ENCODE measurements at places on chromosomes 13 and 19.

DNA sequence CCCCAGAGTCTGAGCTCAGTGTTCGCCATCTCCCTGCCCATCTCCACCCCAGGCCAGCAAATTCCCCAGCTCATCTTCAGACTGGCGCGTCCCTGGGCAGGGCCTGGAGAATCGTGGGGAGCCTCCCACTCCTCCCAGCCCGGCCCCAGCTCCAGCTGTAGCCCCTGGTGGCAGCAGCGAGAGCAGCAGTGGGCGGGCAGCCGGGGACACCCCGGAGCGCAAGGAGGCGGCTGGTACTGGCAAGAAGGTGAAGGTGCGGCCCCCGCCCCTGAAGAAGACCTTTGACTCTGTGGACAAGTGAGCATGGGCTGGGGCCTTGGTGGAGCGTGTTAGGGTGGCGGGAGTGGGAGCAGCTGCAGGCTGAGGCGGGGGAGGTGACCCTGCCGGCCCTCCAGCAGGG lies 8.4 kb upstream of the PRR19 start:
- no peak for DNase-seq

DNA sequence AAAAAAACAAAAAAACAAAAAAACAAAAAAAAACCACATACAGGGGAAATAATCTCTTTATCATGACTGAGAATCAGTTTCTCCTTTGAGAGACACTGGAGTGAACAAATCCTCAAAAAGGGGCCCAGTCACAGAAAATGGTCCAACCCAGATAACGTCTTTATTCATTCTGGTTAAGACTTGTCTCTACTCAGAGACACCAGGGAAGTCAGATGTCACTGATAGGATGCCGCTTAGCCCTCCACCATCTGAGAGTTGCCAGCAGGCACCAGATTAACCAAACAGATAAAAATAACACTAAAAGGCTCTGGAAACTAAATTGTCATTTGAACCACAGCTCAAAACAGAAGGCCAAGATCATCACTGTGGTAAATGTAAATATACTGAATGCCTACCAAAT lies 1163.4 kb upstream of the ATXN8OS start:
- no peak for DNase-seq

DNA sequence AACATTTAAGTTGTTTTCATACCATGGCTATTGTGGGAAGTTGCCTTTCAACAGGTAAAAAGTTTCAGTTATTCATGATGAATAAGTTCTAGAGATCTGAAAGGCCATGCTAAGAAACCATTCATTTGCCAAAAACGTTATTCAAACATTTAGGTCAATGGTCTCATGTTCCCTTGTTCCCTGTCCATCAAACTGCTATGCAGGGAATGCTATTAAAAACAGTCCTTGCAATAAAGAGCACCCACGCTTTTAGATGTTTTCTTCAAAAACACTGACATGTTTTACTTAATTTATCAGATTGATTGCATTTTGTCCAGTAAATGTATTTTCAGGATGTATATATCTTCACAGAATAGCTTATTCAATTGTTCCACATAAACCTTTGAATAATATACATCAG lies 573.2 kb upstream of the PCDH20 start:
- no peak for DNase-seq

DNA sequence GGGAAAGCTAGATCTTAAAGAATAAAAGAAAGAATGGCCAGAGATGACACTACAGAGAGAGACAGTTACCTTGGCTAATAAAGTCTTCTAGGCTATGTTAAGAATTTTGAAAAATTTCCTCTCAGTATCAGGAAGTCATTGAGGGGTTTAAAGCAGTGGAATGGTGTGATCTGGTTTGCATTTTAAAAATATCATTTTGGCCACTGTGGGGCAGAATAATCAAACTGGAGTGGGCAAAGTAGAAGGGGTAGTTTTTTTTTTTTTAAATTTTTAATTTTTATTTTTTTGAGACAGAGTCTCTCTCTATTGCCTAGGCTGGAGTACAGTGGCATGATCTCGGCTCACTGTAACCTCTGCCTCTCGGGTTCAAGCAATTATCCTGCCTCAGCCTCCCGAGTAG lies 4.4 kb upstream of the CNMD start:
- DNase-seq = no peak

DNA sequence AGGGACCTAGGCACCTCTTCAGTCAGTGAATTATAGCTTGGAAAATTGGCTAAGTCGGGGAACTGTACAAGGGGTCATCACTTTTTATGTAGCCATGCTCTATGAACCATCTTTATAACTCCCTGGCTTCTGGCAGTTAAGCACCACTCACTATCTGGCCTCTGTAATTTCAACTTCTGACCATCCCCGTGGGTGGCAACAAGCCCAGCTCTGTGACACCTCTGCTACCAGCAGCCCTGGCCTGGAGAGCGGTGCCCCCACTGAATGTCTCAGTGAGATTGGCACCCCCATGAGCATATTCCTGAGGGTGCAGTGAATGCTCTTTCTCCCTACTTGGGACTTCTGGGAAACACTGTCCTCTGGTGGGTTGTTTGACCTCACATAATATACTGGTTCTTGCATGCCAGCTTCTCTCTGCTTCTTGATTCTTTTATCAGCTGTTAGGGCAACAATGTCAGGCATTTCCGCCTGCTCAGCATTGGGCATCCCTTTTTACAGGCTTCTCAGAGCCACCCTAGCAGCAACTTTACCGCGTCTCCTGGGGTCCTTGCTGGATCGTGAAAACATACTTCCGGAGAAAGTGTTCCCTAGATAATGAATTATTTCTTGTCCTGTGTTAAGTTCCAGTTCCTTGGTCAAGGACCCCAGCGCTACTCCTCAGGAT lies 10.4 kb downstream of the KL start:
- no peak for DNase-seq
